ENCODE measurements at places on chromosomes 4 and X.

DNA sequence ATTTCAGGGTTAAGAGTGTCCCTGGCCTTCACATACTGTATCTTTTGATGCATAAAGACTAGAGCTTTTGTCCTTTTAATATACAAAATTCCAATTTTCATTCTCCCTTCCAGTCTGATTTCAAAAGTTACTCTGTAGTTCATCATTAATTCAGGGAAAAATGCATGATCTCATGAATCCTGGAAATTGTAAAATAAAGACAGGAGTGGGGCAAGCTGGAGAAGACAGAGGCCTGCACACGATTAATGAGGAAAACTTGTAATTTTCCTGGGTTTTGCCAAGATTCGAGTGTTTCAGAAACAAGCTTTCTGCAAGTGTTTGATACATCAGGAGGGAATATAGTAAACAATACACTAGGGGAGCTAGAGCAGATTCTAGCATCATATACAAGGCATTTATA lies 947.9 kb downstream of the FAT4 start:
- no peak for DNase-seq

- no peak for DNase-seq
These were observed 947.5 kb downstream of the PCDH7 start for GRCh38 chr4:31667686-31668085.

GRCh38 chrX:111914398-111915090 lies 38.6 kb downstream of the TRPC5OS start:
- DNase-seq, result no peak

- DNase-seq, result no peak
These were observed 112.5 kb downstream of the SH3KBP1 start for GRCh38 chrX:19774905-19775304.

DNA sequence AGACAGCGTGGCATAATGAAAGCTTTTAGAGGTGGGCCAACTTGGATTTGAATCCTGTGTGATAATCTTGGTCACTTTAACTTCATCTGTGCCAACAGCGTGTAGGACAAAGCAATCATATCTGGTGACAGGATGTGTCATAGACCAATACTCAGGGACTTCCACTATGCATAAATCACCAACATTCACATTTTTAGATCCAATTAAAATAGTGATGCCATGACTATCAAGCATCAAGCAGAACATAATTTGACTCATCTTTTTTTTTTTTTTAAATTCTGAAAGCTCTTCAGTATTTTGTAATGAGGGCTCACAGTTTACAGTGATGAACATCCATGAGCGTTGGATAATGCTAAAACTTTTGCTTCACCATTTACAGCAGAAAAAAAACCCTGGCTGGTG lies 27.3 kb upstream of the RAPGEF2 start:
- no peak for DNase-seq

GRCh38 chr4:84032372-84032771 lies 466.7 kb downstream of the NKX6-1 start:
- DNase-seq, result no peak
